ENCODE measurements at places on chromosomes 6 and 20.

GRCh38 chr20:11170565-11170964, 496.8 kb upstream of the JAG1 start:
- no peak for DNase-seq

GRCh38 chr20:51542571-51543421, at the start of gene NFATC2:
Gene NFATC2, minus strand, starts transcription at chr20:51542719. Its CDS starts 220 bp downstream, at chr20:51542499.
- no peak for DNase-seq

GRCh38 chr20:62121776-62122653, at the start of gene LSM14B:
Gene LSM14B, plus strand, starts transcription at chr20:62122475. Its CDS starts 192 bp downstream, at chr20:62122667.
- peak; percentile 96 for DNase-seq

GRCh38 chr6:1610497-1611321, 994 bp downstream of the FOXC1 start:
- DNase-seq = peak; percentile 37

- DNase-seq = no peak
These were observed 10.3 kb downstream of the DUSP15 start for GRCh38 chr20:31859998-31860380.
